ENCODE measurements at places on chromosomes 1 and 21. TPM values are rescaled to one million over a fixed set of nuclear protein-coding genes. Genes with fewer than 3 reads are reported as not detected.

The ADAMTSL4 gene
- total RNA-seq: 0.40 TPM

The ELF3 gene
- total RNA-seq: under 0.01 TPM

The GUCA2B gene
- not detected for total RNA-seq

The FALEC gene
- not detected for total RNA-seq

The OR10Z1 gene
- not detected for total RNA-seq

The HYI gene
- 183 TPM for total RNA-seq

The HPDL gene
- total RNA-seq: 9.3 TPM

The VCAM1 gene
- total RNA-seq: 2.3 TPM

The C1QTNF12 gene
- total RNA-seq: 0.25 TPM

The FAM131C gene
- total RNA-seq: 0.10 TPM

The PRMT6 gene
- total RNA-seq: 24.0 TPM

The ZNF326 gene
- total RNA-seq: 4.2 TPM

The LMO4 gene
- total RNA-seq: 27.3 TPM

The LRRC38 gene
- 0.40 TPM for total RNA-seq

The MCOLN2 gene
- total RNA-seq: not detected

The BRDT gene
- not detected for total RNA-seq

The C1orf141 gene
- total RNA-seq: not detected

The HENMT1 gene
- 3.6 TPM for total RNA-seq

Measured in mammary microvascular endothelial cell (primary cell).